ENCODE measurements at places on chromosomes 6 and 20. TPM values are rescaled to one million over a fixed set of nuclear protein-coding genes. Genes with fewer than 3 reads are reported as not detected.

GRCh38 chr6:112289038-112289566 is 34.7 kb upstream of the LAMA4 start:
- peak; percentile 96 for DNase-seq

GRCh38 chr6:42368181-42368580 is 83.5 kb downstream of the TRERF1 start:
- DNase-seq, result no peak

DNA sequence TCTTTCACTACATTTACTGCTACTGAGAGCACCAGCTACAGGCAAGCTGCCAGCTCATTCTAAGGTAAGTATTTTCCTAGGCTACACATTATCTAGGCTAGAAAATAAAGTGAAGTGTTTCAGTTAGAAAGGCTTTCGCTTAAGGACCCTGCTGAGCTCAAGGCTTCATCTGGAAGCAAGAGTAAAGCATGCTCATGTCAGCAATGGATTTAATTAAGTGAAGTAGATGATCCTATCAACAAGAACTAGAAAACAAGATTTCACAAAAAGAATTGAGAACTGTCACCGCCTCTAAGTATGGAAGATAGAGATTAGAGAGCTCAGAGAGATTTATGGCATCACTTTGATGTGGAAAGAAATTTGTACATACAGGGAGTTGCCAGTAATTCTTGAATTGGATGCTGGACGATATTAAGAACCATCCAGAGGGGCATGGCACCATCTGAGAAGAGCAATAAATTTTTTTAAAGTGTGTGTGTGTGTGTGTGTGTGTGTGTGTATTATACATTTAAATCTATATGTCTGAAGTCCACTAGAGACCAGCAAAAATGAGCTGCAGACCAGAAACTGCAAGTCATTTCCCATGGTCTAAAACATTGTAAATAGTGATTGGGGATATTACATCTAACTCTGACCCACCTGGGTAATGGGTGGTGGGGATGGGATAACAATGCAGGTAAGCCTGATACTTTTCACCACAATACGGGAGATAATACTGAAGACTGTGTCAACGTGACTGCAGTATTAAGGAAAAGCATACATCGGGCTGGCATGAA is 105.2 kb upstream of the MAP7 start:
- no peak for DNase-seq

- DNase-seq, result peak; percentile 90
These were observed at the start of gene PPIL1 for GRCh38 chr6:36874443-36875249. TSS of gene PPIL1 (minus strand) at chr6:36874803. CDS start at chr6:36874772, 31 bp downstream.

- DNase-seq, result no peak
These were observed 80.2 kb downstream of the EYA2 start for GRCh38 chr20:46974669-46975434.

- no peak for DNase-seq
These were observed 52.5 kb downstream of the RBL1 start for GRCh38 chr20:37042986-37043972.

DNA sequence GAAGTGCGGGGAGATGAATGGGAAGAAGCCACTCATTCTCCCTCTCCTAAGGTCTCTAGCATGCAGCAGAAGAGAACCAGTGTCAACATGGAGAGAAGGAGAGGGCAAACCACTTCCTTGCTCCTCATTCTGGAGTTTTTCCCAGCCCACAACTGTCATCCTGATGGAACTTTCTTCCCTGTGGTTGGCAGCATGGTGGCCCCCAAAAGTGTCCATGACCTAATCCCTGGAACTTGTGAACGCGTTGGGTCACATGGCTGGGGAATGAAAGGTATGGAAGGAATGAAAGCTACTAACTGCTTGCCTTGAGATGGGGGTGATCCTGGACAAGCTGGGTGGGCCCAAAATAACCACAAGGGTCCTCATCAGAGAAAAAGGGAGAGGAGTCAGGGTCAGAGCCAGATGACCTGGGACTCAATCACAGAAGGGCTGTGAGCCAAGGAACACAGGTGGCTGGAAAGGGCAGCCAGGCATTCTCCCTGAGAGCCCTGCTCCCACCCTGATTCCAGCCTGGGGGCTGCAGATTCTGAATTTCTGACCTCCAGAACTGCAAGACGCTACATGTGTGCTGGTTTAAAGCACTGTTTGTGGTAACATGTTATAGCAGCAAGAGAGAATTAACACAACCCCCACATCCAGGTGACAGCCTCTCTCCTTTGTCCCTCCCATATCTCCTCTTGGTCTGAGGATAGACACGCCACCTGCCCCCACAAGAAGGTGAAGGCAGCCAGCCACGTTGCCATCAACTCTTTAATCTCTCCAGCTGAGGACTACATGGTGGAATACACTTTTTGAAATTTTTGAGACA is 63.2 kb downstream of the PYGB start:
- peak; percentile 95 for DNase-seq

- no peak for DNase-seq
These were observed 52.9 kb downstream of the TINAG start for GRCh38 chr6:54361188-54361587.

DNA sequence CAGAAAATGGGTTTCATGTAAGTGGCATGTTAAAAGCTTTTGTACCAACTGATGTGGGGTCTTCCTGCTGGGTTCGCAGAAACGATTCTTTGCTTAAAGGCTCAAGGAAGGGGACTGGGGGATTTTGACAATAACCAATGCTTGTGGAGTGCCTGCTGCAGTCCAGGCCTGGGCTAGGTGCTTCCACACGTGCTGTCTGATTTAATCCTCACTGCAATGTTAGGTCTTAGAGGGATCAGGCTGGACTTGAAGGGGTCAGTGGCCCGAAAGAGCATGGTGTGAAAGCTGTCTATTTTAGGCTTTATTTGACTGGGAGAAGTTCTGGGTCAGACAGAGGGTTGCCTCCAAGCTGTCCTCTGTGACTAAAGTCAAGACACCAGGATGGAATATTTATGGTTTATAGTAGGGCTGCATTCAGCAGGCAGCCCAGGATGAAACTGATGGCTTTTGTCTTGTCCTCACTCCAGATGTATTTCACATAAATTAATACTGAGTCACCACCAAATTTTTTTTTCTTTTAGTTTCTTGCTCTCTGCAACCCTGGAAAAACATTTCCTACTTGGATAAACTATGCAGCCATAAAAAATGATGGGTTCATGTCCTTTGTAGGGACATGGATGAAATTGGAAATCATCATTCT is 219.1 kb downstream of the ZMYND8 start:
- peak; percentile 40 for DNase-seq

DNA sequence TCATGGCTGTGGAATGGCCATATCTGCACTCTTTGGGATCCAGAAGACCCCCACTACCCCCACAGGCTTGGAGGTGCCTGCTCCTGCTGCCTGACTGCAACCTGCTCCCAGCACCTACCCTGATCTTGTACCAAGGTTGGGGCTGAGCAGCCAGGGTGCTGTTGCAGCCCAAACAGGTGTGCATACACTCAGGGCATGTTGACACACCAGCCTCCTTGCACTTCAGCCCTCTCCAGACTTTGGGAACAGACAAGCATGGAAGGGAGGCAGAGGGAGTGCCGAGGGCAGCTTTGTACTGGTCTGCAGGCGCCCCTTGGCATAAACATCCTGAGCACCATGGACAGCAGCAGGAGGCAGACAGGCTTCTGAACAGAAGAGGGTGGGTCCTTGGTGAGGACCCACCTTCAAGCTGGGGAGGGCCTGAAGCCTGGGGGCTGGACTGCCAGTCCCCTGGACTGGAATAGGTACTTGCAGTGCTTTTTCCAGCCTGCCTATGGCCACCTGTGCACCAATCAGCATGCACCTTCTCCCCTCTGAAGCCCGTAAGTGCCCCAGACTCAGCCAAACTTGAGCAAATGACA is 1675.8 kb downstream of the HACE1 start:
- no peak for DNase-seq

DNA sequence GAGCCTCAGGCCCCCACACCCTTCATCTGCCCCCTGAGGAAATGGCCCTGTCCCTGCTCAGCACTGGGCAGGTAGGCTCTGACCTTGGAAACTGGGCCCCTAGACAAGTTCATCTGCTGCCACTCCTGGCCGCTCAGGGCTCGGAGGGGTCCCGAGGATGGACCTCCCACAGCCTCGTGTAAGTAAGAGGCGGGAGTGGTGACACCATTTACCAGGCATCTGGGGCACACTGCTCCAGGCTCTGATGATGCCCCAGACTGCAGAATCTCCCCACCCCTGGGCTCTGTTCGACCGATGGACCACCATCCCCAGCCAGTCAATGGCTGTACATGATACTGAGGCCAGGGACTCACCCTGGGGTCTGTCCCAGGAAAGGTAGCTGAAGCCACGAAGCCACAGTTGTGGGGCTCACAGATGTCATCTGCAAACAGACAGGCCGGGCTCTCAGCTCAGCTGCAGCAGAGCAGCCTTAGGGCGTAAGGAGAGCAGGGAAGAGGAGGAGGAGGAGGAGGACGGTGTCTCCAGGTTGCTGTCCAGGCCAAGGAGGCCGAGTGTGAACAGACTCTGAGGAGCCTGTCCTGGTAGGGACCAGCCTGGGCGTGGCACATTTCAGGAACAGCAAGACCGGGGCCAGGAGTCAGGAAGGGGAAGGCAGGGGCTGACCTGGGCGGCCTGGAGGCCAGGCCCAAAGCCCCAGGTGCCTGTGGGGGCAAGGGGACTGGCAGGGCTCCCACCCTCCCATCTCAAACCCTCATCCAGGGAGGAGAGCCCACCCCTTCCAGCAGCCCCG is 300.4 kb downstream of the TAF4 start:
- no peak for DNase-seq

DNA sequence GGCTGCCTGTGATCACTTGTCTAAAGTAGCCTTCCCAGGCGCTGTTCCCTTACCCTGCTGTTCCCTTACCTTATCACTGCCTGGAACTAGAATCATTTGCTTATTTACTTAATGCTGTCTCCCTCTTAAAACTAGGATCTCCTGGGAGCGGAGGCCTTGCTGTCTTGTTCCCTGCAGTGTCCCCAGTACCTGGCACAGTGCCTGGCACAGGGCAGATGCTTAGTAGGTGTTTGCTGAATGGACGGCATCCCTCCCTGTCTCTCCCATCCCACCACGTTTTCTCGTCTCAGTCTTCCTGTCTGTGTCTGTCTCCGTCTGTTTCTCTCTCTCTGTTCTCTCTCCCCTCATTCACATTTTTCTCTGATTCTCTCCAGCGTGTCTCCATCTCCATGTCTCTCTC is 99.9 kb upstream of the MYL9 start:
- DNase-seq, result no peak

DNA sequence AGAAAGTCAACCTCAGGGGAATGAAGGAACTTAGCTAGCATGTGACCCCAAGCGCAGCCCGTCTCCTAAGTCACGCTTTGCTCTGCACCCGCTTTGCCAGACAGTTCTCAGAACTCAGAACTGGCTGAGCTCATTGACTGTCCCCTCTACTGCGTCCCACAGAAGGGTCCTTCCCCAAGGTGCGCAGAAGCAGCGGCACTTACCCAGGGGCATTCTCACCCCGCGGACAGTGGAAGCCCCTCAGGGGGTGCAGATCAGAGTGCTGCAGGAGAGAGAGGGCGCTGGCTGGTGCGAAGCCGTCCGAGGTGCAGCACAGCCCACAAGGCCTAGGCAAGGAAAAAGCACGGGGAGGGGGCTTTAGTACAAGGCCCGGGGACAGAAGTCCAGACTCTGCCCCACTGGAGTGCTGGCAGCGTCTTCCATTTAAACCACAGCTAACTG is 807 bp downstream of the SNHG17 start:
- DNase-seq, result peak; percentile 23

DNA sequence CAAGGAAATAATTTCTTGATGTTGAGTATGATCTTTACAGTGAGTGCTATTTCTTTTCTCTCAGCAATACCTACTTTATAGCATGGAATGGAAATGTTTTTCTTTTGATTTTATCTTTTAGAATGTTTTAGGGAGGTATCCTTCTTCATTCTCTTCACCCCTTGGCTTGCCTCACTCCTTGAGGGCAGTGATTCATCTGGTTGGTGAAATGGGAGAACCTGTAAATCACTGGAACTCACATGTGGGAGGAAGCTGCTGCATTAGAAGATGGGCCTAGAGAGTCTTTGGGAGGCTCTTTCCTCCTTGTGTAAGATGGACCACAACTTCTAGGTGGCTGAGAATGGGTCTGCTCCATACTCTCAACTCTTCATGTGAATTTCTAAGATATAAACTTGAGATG is 244.8 kb upstream of the SYNCRIP start:
- DNase-seq, result no peak

GRCh38 chr6:81838031-81838430 is 85.5 kb upstream of the TENT5A start:
- DNase-seq, result peak; percentile 61

DNA sequence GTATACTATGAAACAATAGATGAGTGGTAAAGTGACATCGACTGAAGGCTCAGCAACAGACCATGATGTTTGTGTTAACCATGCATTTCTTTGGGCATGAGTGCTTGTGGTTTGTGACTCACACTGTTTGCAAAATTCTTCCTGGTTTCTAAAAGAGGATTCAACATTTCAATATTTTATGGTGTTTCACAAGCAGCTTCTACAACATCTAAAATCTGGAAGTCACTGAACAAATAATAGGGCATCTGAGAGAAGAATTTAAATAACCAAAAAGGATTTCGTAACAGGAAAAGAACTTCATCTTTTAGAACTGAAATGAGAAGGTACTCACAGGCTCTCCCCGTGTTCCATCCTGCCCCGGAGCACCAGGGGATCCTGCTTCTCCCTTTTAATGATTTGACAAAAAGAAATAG is 146.2 kb downstream of the COL21A1 start:
- DNase-seq, result peak; percentile 94

CST3 gene
- polyA plus RNA-seq, result 531 TPM

LY6G6F gene
- not detected for polyA plus RNA-seq
